ENCODE measurements at places on chromosomes 6 and 20.

DNA sequence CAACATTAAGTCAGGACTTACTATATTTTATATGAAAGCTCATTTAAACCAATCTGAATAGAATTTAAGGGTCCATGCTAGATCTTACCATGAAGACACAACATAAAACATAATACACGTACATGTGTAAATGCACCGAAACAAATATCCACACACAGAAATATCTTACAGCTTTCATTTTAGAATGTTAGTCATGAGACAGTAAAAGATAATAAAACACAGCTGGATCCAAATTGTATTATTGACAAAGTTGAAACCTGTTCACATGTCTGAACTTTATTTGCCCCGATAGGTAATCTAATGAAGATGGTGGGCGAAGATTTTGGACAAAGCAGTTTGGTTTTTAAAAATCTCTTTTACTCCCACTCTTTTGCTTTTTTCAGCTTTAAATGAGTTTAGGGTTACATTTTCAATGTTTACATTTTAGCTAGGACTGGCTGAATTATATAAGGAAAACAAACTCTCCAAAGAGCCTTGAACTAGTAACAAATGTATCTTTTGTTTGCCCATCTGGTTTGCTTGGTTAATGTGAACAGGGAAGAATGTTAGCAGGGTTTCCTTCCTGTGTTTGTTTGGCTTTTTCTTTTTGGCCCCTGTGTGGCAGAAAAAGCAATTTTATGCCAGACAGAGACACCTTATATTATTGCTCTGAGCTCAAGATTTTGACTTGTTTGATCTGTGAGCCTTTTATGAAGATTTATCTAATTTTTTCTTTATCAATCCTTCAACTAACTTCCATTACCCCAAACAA lies 5.1 kb upstream of the TMEM181 start:
- DNase-seq: no peak

DNA sequence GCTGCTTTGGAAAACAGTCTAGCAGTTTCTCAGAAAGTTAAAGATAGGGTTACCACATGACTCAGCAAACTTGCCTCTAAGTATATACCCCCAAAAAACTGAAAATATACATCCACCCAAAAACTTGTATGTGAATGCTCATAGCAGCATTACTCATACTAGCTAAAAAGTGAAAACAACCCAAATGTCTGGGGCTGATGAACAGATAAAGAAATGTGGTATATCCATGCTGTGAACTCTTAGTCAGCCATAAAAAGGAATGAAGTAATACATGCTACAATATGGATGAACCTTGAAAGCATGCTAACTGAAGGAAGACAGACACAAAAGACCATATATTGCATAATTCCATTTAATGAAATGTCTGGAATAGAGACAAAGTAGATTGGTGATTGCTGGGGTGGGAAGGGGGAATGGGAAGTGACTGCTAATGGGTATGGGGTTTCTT lies 79.9 kb upstream of the GLP1R start:
- DNase-seq: no peak

- DNase-seq: no peak
Observed at GRCh38 chr20:15949391-15949790, 623.9 kb downstream of the KIF16B start.

DNA sequence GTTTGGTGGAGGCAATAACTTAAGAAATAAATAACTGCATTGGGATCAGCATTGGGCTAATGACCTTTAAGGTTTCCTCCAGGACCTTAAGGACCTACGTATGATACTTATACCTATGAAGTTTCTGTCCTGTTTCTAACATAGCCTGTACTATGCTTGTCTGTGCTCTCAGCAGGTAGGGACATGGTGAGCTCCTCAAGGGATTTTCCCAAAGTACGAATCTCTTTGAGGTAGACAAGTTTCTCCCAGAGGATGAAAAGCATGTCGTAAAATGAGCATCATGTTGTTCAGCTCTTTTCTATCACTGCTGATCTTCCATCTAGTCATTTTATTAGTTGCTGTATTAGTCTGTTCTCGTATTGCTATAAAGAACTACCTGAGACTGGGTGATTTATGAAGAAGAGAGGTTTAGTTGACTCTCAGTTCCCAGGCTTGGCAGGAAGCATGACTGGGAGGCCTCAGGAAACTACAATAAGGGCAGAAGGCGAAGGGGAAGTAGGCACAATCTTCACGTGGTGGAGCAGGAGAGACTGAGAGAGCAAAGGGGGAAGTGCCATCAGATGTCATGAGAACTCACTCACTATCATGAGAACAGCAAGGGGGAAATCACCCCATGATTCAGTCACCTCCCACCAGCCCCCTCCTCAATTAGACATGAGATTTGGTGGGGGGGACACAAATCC lies 77.8 kb upstream of the TGM3 start:
- DNase-seq: no peak

- DNase-seq: no peak
Observed at GRCh38 chr6:95866732-95867131, 149.0 kb upstream of the FUT9 start.

DNA sequence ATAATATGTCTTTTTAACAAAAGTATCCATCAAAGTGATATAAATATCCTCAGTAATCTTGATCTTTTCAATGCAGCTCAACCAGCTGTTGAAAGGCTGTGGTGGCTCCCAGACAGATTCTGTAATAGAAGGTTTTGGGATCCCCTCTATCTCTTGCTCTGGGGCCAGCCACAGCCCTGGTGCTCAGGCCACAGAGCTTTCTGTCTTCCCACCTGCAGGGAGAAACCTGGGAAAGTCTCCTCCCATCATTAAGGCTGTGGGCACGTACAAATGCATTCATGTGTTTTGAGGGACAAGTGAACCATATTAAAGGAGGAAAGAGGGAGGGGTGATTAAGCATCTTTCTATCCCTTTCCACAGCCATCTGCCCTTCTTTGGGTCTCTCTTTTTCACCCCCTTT lies 183.1 kb downstream of the PRDM13 start:
- no peak for DNase-seq

DNA sequence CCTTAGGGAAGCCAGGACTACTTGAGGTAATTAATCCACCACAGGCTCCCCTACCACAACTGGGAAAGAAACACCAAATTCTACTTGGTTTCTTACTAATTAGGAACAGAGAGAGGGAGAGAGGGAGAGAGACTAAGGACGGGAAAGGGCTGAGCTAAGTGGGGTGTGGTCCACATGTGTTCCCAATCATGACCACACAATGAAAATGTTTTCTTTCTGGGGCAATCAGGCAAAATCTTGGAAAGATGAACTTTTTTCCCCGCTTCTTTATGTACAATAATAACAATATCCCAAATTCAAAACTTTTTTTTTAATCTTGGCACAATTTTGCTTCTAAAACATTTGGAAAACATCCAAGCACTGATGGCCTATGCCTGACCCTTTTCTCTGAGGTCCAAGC lies 734.4 kb downstream of the MAFB start:
- DNase-seq: no peak

All from stimulated activated CD4-positive, alpha-beta T cell treated with anti-CD3 and anti-CD28 coated beads, Interleukin-1b, Interleukin-23, amount 100 ng/mL, for 1 hour (primary cell).